ENCODE measurements at places on chromosomes 7 and 10.

GRCh38 chr7:107025449-107026103, 18.9 kb upstream of the PRKAR2B start:
- DNase-seq: no peak

GRCh38 chr10:4127518-4128315, 342.7 kb upstream of the KLF6 start:
- DNase-seq: no peak

DNA sequence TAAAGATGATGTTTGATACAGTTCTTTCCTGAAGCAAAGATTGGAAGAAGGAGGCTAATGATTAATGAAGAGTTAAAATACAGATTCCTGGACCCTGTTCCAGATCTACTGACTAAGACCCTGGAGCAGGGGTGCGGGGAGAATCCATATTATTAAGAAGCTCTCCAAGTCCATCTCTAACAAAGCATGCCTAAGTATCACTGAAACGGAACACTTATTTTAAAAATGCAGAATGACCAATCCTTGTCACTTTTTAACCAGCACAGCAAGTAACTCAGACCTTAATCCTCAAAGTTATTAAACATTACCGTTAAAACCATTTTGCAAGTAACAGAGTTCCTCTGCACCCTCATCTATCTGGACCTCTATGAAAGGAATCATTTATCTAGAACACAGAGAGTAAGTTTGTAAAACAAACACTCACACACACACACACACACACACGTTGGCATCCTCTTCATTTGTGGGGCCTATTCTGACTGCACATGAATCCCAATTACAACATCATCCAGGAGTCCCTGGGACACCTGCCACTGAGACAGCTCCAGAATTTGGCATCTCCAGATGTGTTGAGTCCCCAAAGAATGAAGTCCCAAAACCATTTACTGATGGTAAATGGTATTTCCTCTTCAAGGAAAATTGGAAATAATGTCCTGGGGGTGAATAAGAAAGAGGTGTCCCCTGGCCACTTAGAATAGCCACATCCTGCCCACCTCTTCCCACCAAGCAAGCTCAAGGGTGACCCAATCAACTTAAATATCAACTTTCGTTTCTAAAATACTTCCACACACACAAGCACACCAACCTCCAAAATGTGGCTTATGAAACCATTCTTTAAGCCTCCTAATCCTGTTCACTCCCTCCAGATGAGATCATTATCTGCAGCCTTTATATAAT, 117.5 kb downstream of the PARD3 start:
- DNase-seq: no peak

- peak; percentile 38 for DNase-seq
Measured at GRCh38 chr10:336247-336646, 201.0 kb downstream of the ZMYND11 start.

- DNase-seq: peak; percentile 6
Measured at GRCh38 chr7:85750454-85750949, 563.6 kb upstream of the SEMA3D start.

GRCh38 chr7:17500736-17501135, 202.3 kb downstream of the AHR start:
- DNase-seq: no peak

DNA sequence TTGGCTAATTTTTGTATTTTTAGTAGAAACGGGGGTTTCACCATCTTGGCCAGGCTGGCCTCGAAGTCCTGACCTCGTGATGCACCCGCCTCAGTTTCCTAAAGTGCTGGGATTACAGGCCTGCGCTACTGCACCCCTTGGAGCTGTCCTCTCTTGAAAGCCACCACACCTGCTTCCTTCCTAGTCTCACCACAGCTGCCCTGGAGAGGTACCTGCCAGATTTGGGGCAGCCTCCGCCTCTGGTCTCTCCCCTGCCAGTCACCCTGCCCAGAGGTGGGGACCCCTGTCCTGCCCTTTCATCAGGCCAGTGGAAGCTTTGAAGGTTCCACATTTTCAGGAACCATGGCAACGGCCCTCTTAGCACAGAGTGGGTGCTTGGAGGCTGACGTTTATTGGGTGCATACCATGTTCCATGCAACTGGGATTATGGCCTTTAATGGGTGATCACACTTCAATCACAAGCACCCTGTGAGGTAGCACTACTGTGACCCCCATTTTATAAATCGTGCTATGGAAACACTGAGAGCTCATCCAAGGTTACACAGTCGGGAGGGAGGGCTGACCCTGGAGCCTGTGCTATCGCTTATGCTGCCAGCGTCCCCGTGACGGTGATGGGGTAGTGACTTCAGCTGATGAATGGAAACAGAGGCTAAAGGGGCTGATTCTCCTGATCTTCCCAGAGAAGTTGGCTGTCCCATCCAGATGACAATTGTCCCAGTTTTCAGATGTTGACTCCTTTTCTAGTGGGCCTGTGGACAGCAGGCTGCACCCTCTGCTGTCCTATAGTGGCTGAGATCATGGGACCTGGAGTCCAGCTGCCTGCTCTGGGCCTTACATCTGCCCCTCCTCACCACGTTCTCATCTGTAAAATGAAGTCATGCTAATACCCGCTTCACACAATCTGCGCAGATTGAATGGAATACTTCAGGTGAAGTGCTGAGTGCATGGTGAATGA, 11.5 kb upstream of the FGFR2 start:
- DNase-seq: no peak

DNA sequence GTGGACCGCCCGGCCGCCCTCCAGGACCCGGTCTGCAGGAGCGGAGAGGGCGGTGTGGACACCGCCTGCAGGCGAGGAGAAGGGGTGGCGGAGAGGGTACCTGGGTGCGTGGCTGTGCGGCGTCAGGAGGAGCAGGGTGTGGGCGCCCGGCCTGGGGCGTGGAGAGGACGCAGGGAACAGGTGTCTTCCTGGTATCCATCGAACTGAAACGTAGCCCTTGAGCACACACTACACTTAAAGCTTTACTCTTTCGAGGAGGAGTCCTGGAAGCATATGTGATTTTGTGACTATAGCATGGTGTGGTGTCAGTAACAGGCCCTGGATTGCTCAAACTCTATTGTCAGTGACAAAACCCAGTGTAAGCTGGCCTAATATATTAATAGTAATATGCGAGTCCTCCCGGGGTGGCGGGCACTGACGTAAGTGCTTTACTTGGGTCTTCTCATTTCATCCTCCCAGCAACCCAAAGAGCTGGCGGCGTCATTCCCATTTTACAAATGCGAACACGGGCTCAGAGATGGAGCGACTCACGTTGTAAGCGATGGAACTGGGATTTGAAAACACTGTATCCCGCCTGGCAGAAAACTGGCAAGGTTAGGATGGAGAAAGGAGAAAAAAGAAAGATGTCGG, 508 bp upstream of the TECPR1 start:
- DNase-seq: peak; percentile 39
